ENCODE measurements at places on chromosomes 5 and 9. TPM values are rescaled to one million over a fixed set of nuclear protein-coding genes. Genes with fewer than 3 reads are reported as not detected.
A peak's percentile ranks its signal among the peaks of the same experiment; 100 is the strongest.

NUTM2G gene
- not detected for total RNA-seq

ADAMTS16 gene
- not detected for total RNA-seq

DNA sequence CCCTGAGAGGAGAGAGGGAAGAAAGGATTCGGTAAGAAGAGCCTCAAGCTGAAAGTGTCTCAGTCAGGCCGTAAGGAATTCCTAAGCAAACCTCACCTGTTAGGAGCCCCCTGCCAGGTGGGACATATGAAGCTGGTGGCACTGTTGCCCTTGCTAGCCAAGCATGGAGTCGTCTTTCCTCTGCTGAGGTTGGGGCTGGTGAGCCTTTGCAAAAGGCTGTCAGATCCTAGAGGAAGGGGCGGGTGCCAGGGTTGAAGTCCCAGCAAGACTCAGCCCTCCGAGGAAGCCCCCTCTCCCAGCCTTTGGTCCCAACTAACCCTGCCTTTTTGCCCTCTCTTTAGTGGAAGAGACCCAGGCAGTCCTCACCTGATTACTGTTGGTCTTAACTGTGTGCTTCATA, 5.5 kb upstream of the SMIM32 start:
- no peaks in the 10 kb centered on the region for H3K4me1 ChIP-seq
- DNase-seq = peak; percentile 16
- H3K27me3 ChIP-seq = no peaks in the 10 kb centered on the region

IL13 gene
- not detected for total RNA-seq

DNA sequence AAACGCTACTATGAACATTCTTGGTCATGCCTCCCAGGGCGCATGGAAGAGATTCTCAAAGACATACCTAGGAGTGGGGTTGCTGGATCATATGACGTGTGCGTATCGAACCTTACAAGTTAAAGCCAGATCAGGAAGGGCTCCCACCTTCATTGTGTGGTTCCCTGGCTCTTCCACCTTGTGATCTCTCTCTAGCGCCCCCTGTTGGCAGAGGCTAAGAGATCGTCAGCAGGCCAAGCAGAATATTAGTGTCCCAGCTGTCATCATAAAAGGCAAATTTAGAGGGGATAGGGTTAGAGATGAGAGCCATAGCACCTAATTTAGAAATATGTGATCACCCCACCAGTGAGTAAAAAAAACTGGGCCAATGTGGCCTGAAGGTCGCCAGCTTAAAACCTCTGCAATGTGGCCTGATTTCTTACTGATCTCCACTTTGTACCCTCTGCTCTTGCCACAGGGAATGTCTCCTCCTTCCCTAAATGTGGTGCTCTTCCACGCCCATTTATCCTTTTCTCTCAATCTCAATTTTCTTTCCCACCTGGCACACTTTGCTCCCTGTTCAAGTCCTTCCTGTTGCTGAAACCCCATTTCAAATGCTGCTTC, 91.7 kb upstream of the SHB start:
- DNase-seq = peak; percentile 68
- no peak overlapping the region for H3K27ac ChIP-seq
- no peaks in the 10 kb centered on the region for H3K36me3 ChIP-seq
- H3K27me3 ChIP-seq = no peaks in the 10 kb centered on the region
- no peaks in the 10 kb centered on the region for H3K4me1 ChIP-seq
- H3K4me3 ChIP-seq = no peak overlapping the region

DNA sequence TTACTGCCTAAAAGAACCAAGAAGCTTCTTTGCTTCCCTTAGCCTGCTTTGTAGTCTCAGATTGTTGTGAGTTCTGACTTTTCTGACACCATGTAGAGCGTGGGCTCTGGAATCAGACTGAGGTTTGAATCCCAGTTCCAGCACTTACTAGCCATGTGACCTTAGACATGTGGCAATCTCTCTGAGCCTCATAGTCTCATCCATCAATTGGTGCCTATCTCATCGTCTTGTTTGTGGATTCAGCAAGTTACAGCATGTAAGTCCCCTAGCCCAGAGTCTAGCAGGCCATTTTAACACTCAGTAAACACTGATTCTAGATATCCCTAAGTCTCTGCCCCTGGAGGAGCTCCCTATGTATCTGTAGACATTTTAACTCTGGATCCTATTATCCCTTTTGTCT, 94.7 kb downstream of the ANGPTL2 start:
- no peaks in the 10 kb centered on the region for H3K27me3 ChIP-seq
- no peak for DNase-seq
- no peak overlapping the region for H3K27ac ChIP-seq
- no peaks in the 10 kb centered on the region for H3K36me3 ChIP-seq

DNA sequence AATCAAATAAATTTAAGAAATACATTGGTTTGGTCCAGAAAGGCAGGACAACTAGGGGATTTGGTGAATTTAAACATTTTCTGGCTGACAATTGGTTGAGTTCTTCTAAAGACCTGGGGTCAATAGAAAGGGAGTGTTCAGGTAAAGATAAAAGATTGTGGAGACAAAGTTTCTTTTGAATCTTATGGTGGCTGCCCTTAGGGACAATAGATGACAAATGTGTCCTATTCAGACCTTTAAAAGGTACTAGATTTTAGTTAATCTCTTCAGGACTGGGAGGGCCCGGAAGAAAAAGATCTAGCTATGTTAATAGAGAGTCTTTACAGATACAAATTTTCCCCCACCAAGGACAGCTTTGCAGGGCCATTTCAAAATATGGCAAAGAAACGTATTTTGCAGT, 35.9 kb downstream of the PLEKHG4B start:
- no peak for DNase-seq
- H3K4me1 ChIP-seq = no peaks in the 10 kb centered on the region
- no peak overlapping the region for H3K4me3 ChIP-seq
- H3K27ac ChIP-seq = no peak overlapping the region
- no peaks in the 10 kb centered on the region for H3K27me3 ChIP-seq
- no peaks in the 10 kb centered on the region for H3K36me3 ChIP-seq

DNA sequence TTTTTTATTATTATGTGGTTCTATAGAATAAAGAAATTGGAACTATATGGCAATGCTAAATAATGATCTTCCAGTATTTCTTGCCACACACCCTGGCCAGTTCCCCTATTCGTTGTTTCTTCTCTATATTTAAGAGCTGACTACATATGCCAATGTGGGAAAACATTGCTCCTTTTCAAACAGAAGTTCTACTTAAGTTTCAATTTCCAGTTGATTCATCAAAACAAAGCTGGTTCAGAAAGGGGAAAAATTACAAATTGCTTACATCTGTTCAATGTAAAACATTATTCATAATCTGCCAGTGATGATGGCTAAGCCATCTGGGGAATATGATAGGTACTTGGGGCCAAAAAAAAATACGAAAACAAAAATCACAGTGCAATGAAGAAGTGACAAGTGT, 76.9 kb downstream of the ST8SIA4 start:
- no peak overlapping the region for H3K4me3 ChIP-seq
- DNase-seq = no peak
- no peak overlapping the region for H3K27ac ChIP-seq
- H3K4me1 ChIP-seq = peaks cover 17% of the 10 kb centered on the region
- H3K27me3 ChIP-seq = no peaks in the 10 kb centered on the region

STPG3 gene
- not detected for total RNA-seq

Measured in right atrium auricular region (tissue), 2 donors.